ENCODE measurements at places on chromosomes 2 and 18.

- DNase-seq: no peak
These were observed 8.5 kb upstream of the UNC80 start for GRCh38 chr2:209763106-209763505.

DNA sequence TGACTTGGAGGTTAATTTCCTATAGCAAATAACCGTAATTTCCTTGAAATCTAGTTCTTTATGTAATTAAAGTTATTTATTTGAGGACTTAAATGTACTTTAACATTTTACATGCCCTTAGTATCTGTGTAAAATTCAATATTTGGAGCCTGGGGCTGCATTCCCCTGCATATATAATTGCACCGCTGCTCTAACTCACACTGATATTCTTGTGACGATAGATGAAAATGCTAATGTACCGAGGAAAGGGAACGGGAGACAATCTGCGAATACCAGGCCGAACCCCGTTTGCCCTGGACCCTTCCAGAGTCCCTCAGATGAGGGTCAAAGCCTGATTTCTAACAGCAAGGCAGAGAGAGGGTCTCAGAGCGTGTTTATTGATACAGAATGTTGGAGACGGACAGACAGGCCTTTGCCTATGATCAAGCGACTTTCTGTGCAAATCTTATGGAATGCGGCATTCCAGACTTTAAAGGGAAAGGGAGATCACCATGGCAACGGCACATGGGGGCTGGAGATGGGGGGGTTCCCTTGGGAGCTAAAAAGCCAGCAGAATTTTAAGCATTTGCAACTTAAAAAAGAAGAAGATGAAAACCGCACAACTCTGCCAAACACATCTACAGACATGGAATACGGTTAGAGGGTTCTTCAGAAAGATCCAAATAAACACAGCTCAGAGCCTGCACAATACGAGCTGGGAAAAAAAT, 57.6 kb upstream of the TWIST2 start:
- DNase-seq: no peak

GRCh38 chr2:120454654-120455385, 108.9 kb downstream of the INHBB start:
- DNase-seq: no peak

DNA sequence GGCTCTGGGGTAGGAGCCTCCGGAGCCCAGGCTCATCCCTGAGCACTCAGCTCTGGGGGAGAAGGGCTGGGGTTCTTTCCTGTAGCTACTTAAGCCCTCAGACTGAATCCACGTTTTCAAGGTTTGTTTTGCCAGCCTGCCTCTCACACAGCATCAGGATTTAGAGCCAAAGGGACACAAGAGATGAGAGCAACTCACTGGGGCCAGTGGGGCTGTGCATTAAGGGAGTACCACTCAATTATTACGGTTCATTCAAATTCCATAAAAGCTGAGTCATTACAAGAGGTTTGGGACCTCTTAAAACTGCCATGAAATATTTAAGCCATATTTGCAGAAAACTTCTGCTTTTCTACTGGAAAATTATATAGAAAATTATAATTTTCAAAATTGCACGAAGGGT, 17.1 kb upstream of the SNED1 start:
- no peak for DNase-seq

- DNase-seq: no peak
These were observed 894.7 kb downstream of the TMEM182 start for GRCh38 chr2:103656558-103656957.

DNA sequence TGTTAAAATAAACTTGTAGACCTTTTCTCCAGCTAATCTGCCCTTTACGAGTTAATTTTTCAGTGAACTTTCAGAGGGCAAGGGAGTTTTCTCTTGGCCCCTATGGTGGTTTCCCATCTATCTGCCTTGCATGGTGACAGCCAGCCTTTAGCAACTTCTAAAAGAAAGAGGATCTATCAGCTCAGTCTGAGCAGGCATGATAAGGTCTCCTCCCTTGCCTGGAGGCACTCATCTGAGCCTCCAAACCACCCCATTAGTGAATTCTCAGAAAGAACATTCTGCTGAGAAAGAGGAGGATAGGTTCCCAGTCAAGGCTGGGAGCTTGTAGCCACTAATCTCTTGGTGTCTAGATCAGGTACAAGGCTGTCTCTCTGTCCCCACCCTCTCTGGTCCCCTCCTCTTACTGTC, 10.7 kb upstream of the GYPC start:
- no peak for DNase-seq

Measured in activated CD4-positive, alpha-beta memory T cell treated with anti-CD3 and anti-CD28 coated beads, Interleukin-2, amount 10 ng/mL, durations not matched to agents 7 days and 5 days (primary cell).